ENCODE measurements at places on chromosomes 16 and 17. TPM values are rescaled to one million over a fixed set of nuclear protein-coding genes. Genes with fewer than 3 reads are reported as not detected.

The PRAC2 gene
- total RNA-seq: not detected

The TBC1D3K gene
- not detected for total RNA-seq

- no peaks in the 10 kb centered on the region for H3K4me1 ChIP-seq
- no peak overlapping the region for H3K27ac ChIP-seq
- H3K36me3 ChIP-seq: no peaks in the 10 kb centered on the region
- no peak overlapping the region for H3K4me3 ChIP-seq
- H3K27me3 ChIP-seq: no peaks in the 10 kb centered on the region
These were observed 224.1 kb downstream of the GSG1L start for GRCh38 chr16:27839419-27839818.

- no peak overlapping the region for H3K4me3 ChIP-seq
- peak overlapping the region; percentile 71 for H3K27ac ChIP-seq
- no peak for DNase-seq
- H3K27me3 ChIP-seq: no peaks in the 10 kb centered on the region
- H3K36me3 ChIP-seq: no peaks in the 10 kb centered on the region
These were observed 170.4 kb downstream of the ZFHX3 start for GRCh38 chr16:72877374-72878028.

DNA sequence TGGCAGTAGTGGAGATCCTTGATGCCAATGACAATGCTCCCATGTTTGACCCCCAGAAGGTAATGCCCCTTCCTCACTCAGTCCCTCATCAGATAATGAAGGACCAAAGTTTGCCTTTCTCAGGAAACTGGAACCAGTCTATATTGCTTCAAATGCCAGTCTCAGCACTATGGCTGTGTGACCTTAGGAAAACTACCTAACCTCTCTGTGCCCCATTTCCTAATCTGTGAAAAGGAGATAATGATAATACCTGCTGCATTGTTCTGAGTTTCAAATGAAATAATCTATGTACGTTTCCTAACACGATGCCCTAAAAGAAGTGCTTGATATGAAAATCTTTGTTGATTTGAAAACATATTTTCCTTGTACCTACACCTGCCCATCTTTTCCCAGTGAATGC, 35.9 kb downstream of the CDH3 start:
- H3K4me1 ChIP-seq: no peaks in the 10 kb centered on the region
- no peak overlapping the region for H3K4me3 ChIP-seq
- no peaks in the 10 kb centered on the region for H3K36me3 ChIP-seq

DNA sequence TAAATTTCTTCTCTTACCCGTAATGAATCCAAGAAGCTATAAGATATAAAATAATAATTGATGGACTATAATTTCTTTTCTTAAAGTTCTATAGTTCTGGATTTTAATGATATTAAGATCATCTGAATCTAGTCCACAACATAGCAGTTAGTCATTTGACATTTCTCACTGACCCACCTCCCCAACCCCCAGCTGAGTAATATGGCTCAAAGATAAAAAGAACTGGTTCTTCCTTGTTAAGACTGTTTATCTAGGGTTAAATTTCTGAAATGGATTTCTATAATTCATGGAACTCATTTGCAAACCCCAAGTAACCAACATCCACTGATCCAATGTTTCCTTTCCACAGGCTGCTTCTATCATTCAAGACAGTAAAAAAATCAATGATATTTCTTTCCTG, 133.9 kb upstream of the SOX9 start:
- no peak overlapping the region for H3K27ac ChIP-seq
- DNase-seq: no peak
- no peaks in the 10 kb centered on the region for H3K4me1 ChIP-seq
- H3K27me3 ChIP-seq: no peaks in the 10 kb centered on the region
- H3K36me3 ChIP-seq: no peaks in the 10 kb centered on the region
- H3K4me3 ChIP-seq: no peak overlapping the region

DNA sequence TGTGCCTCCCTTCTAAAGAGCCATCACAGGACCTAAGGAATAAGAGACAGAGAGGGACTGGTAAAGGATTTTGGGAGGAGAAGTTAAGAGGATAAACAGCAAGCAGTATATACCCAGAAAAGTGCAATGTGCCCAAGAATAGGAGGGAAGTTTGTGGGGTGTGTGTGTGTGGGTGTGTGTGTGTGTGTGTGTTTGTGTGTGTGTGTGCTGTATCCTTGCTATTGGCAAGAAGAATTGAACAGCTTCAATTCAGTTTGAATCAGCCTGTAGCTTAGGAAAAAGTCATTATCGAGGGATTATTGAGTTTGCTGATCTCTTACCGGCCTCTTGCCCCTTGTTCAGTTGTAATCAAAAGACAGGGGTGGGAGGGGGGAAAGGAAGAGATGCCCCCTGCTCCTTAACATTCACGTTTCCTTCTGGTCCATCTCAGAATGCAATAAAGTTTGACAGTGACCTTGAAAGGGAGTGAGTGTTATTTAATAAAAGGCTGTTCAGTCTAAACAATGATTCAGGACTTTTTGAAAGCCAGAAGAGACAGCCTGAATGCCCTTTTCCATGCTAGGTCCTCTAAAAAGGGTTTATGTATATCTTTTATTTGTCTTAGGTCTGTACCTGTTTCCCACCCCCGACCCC, 23.9 kb upstream of the MAPT start:
- H3K27me3 ChIP-seq: no peaks in the 10 kb centered on the region
- no peak overlapping the region for H3K4me3 ChIP-seq
- H3K27ac ChIP-seq: no peak overlapping the region
- H3K36me3 ChIP-seq: no peaks in the 10 kb centered on the region

- no peaks in the 10 kb centered on the region for H3K27me3 ChIP-seq
- peaks cover 3% of the 10 kb centered on the region for H3K4me1 ChIP-seq
- peaks cover 56% of the 10 kb centered on the region for H3K36me3 ChIP-seq
- H3K4me3 ChIP-seq: no peak overlapping the region
- DNase-seq: no peak
These were observed 732 bp upstream of the EXOSC6 start for GRCh38 chr16:70252355-70252988.

DNA sequence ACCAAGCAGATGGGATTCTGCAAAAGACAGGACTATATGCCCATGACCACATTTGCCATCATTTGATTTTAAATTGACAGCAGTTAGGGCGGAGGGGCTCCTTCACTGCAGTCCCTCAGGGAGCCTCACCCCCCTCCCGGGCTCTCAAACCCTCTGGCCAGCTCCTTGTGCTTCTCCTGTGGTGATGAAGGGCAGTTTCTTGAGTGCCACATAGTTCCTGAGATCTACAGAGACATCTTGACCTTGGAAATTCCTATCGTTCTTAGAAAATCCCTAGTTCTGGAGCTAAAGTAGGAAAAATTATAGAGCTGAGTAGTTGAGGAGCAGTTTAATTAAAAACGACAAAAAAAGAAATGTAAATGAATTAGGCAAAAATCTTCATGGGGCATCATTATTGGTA, 231.5 kb downstream of the CCDC182 start:
- no peaks in the 10 kb centered on the region for H3K36me3 ChIP-seq
- H3K4me3 ChIP-seq: no peak overlapping the region
- no peaks in the 10 kb centered on the region for H3K4me1 ChIP-seq
- H3K27ac ChIP-seq: no peak overlapping the region
- DNase-seq: no peak

GRCh38 chr17:21286909-21287702, 2.6 kb downstream of the MAP2K3 start:
- no peaks in the 10 kb centered on the region for H3K27me3 ChIP-seq
- peak overlapping the region; percentile 95 for H3K27ac ChIP-seq
- H3K4me3 ChIP-seq: peak overlapping the region; percentile 94
- DNase-seq: no peak

GRCh38 chr17:66407864-66408263, 105.5 kb downstream of the PRKCA start:
- H3K36me3 ChIP-seq: no peaks in the 10 kb centered on the region
- H3K27ac ChIP-seq: no peak overlapping the region
- H3K27me3 ChIP-seq: no peaks in the 10 kb centered on the region
- no peak for DNase-seq

- peaks cover 21% of the 10 kb centered on the region for H3K4me1 ChIP-seq
- DNase-seq: no peak
- H3K4me3 ChIP-seq: peak overlapping the region; percentile 58
- H3K36me3 ChIP-seq: peaks cover 15% of the 10 kb centered on the region
- H3K27ac ChIP-seq: peak overlapping the region; percentile 4
These were observed 7.6 kb downstream of the UBALD2 start for GRCh38 chr17:76272541-76273444.

GRCh38 chr17:29085223-29085622, 42.3 kb downstream of the PIPOX start:
- H3K36me3 ChIP-seq: peaks cover 75% of the 10 kb centered on the region
- DNase-seq: no peak
- H3K27me3 ChIP-seq: no peaks in the 10 kb centered on the region
- no peak overlapping the region for H3K27ac ChIP-seq
- H3K4me1 ChIP-seq: no peaks in the 10 kb centered on the region

DNA sequence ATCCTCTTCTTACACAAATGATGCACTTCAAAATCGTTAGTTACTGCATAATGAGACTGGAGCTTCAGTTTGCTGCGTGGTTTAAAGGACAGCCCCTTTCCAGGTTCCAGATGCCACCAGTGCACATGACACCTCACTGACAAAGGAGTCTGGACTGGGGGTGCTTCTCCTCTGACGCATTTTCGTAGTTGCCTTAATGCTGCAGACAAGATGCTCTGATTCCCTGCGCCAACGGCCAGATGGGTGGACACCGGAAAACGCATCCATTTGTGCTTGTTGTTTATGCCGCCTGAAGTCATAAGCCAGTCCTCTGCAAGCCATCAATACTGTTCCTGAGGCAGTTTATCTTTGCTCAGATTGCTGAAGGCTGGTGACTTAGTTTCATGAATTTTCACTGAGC, 16.0 kb downstream of the FBXO31 start:
- no peaks in the 10 kb centered on the region for H3K27me3 ChIP-seq
- H3K4me1 ChIP-seq: no peaks in the 10 kb centered on the region
- peaks cover 5% of the 10 kb centered on the region for H3K36me3 ChIP-seq
- no peak for DNase-seq
- no peak overlapping the region for H3K4me3 ChIP-seq

GRCh38 chr17:44397479-44398440, 8.3 kb upstream of the ITGA2B start:
- H3K4me1 ChIP-seq: no peaks in the 10 kb centered on the region
- no peak overlapping the region for H3K4me3 ChIP-seq

- no peaks in the 10 kb centered on the region for H3K36me3 ChIP-seq
- H3K4me1 ChIP-seq: no peaks in the 10 kb centered on the region
- no peak overlapping the region for H3K27ac ChIP-seq
- no peak for DNase-seq
These were observed 75.3 kb upstream of the TBC1D3K start for GRCh38 chr17:37848690-37849616.

Measured in ascending aorta (tissue), 2 donors.